ENCODE measurements at places on chromosomes 5 and 9.

GRCh38 chr5:178363501-178364325 is 131.1 kb upstream of the PHYKPL start:
- DNase-seq = no peak

- no peak for DNase-seq
These were observed 425.7 kb downstream of the PIK3R1 start for GRCh38 chr5:68641211-68641610.

DNA sequence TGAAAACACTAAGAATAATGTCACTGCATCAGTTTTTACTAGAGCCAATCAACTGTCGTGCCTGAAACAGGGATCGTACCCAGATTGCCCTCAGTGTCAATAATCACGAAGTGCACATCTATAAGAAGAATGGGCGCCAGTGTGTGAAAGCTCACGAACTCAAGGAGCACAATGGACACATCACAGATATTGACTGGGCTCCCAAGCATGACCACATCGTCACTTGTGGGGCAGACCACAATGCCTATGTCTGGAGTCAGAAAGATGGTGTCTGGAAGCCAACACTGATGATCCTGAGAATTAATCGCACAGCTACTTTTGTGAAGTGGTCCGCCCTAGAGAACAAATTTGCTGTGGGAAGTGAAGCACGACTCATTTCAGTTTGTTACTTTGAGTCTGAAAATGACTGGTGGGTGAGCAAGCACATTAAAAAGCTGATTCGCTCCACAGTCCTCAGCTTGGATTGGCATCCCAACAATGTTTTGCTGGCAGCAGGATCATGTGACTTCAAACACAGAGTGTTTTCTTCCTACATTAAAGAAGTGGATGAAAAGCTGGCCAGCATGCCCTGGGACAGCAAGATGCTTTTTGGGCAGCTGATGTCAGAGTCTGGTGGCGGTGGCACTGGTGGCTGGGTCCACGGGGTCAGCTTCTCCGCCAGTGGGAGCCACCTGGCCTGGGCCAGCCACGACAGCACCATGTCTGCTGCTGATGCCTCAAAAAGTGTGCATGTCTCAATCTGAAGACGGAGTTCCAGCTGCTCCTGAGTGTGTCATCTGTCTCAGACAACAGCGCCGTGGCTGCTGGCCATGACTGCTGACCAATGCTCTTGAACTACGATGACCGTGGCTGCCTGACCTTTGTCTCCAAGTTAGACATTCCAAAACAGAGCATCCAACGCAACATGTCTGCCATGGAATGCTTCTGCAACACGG is 32.2 kb downstream of the NSA2 start:
- DNase-seq = no peak

DNA sequence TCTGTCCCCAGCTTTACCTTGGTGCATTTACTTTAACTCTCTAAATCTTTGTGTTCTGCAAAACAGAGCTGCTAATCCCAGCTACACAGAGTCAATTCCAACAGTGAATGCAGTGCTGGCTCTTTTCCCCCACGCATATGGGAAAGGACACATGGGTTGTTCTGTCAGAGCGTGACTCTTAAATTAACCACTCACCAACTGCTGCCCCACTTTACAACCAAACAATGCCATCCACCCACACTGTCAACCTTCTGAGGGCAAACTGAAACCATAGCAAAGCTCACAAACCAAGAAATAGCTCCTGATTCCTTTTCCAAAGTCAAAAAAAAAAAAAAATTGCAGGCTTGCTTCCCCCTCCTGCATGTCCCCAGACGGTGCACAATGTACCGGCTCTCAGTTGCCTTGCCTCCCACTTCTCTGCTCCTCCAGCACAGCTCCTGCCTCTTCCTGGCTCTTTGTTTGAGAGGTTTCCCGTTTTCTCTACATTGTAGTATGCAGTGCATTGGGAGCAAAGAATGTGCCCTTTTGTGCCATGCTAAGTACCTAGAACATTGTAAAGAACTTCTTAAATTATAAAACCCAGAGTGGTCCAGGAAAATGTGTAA is 151.5 kb upstream of the DAPK1 start:
- DNase-seq = no peak

- no peak for DNase-seq
These were observed 68.2 kb upstream of the ITGA2 start for GRCh38 chr5:52920929-52921328.

DNA sequence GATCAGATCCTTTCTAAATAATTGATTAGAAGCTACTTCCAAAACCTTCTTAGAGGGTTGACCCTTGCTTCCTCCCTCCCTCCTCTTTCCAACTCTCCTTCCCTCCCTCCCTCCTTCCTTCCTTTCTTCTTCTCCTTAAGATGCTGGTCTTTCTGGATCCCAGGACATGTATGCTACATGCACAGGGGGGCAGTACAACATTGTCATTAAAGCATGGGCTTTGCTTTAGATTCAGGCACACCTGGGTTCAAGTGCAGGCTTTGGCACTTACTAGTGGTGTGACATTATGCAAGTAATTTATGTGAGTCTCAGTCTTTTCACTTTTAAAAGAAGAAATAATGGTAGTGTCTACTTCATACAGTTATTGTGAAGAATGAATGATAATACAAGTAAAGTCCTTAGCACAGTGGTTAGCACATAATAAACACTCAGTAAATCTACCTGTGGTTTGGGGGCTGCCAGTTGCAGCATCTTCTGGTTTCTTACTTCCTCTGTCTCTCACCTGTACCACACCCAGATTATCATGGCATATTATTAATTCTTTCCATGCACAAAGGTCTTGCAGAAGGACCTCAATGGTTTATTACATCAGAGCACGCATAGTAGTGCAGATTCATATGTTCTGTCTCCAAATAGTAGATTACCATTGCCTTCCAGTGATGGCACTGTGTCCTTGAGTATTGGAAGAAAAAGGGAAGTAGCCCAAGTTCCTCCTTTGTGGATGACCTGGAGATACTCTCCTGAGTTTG is 154.1 kb downstream of the ARHGAP26 start:
- peak; percentile 11 for DNase-seq

DNA sequence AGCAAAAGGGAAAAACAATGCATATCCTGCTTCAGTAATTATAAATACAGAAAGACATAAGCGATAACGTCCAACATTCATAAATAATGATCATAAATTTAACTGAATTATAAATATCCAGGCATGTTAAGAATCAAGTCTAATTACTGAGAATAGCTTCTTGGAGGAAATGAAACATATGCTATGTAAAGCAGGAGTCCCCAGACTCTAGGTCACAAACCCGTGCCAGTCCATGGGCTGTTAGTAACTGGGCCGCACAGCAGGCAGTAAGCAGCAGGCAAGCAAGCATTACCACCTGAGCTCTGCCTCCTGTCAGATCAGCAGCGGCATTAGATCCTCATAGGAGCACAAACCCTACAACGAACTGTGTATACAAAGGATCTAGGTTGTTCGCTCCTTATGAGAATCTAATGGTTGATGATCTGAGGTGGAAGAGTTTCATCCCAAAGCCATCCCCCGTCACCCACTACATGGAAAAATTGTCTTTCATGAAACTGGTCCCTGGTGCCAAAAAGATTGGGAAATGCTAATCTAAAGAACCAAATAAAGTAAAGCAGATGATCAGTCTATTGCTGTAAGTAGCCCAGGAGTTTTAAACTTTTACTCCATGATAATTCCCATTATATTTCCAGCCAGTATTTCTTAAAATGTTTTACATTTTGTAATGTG is 50.4 kb downstream of the CERT1 start:
- DNase-seq = peak; percentile 33

DNA sequence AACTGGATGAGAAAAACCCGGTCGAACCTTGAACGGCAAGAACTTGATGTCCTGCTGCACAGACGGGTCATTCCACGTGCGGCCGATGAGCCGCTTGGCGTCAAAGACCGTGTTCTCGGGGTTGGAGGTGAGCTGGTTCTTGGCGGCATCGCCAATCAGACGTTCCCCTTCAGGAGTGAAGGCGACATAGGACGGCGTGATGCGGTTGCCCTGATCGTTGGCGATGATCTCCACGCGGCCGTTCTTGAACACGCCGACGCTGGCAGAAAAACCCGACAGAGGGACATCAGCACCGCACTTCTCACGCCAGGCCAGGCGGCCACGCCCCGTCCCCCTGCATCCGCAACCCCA is 519 bp downstream of the HSPA5 start:
- DNase-seq = no peak

DNA sequence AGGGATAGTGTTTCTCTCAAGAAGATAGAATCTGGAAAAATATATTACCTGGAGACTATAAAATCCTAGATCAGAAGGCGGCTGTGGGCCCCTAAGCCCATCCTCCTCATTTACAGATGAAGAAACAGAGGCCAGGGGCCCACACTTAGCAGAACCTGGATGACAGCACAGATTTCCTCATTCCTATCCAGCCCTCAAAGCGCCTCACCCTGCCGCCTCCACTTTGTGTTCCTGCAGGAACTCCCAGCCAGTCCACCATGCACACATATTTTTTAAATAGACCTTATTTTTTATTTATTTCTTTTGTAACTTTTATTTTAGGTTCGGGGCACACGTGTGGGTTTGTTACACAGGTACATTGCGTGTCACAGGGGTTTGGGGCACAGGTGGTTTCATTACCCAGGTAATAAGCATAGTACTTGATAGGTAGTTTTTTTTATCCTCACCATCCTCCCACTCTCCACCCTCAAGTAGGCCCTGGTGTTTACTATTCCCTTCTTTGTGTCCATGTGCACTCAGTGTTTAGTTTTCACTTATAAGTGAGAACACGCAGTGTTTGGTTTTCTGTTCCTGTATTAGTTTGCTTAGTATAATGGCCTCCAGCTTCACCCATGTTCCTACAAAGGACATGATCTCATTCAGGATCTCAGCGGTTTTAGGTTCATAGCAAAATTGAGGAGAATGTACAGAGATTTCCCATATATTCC is 85.5 kb upstream of the MAP1B start:
- no peak for DNase-seq

GRCh38 chr9:5582835-5583195 is 46.1 kb upstream of the RIC1 start:
- peak; percentile 91 for DNase-seq

GRCh38 chr9:98515506-98516204 is 193.1 kb downstream of the GABBR2 start:
- no peak for DNase-seq

GRCh38 chr5:109062664-109063063 is 315.0 kb downstream of the FER start:
- DNase-seq = no peak
